Glutamatergic neuron (in vitro differentiated cells): ENCODE measurements at places on chromosomes 6 and 20.
A peak's percentile ranks its signal among the peaks of the same experiment; 100 is the strongest.

GRCh38 chr6:127954082-127954481 lies 53.2 kb upstream of the THEMIS start:
- DNase-seq, result no peak

DNA sequence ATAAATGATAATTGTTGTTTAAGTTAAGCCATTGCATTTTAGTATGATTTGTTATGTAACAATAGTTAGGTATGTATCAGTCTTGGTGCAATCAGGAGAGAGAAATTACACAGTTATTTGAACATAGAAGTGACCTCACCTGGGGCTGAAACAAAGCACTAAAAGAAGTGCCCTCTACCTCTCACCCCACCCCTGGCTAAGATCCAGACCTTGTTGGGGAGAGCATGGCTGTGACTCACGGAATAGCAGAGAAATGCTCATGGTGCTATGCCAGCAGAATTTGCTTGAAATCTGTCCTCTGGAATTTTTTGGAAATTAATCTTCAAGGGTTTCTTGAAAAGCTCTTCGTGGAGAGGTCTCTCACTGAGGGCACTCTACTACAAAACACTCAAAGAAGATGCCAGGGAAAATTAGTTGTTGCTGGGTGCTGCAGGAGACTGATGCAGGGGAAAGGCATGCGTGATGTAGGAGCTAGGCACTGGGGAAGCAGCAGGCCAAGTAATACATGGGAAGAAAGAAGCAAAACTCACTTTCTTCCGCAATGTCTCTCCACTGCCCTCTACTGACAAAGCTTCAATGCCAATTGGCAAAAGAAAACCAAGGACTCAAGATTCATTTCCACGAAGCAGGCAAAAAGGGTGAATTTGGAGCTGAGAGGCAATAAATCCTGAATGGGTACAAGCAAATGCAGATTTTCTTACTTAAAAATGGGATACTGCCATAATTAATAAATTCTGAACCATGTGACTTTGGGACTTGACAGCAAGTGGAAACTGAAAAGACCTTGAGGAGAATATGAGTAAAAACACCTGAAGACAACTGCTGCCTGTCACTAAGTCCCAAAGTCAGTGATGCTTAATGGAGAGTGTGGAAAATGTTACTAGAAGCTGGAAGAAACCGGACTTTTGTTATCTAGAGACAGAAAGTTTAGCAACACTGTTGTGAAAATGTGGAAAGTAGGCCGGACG lies 136.3 kb upstream of the ZNF184 start:
- no peak for DNase-seq

GRCh38 chr6:4441981-4442434 lies 306.6 kb upstream of the ECI2 start:
- DNase-seq, result no peak

DNA sequence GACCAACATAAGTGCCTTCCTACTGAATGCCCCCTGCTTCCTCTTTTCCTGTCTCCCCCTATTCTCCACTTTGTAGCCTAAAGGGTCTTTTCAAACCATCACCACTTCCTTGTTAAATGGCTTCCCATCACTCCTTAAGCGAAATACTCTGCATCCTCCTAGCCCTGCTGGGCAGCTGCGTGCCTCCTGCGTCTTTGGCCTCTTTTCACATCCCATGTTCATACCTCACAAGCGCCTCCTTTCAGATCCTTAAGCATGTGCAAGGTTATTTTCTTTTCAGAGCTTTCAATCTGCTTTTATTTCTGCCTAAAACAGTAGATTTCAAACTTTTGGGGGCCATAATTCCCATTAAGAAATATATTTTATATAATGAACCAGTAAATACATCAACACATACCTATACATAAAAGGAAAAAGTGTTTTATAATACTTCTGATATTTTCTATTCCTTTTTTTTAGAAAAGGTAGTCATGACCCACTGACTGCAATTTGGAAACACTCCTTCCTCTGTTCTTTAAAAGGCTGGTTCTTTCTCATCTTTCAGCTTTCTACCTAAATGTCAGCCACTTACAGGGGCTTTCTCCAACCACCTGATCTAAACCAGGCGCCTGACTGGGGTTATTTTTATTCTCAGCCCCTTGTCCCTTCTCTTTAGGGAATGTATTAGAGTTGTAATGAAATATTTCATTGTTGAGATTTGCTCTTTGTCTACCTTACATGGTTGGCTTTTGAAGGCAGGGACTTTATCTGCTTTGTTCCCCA lies 84.1 kb downstream of the PRDM1 start:
- no peak for DNase-seq

- no peak for DNase-seq
These were observed 104.7 kb upstream of the CEP85L start for GRCh38 chr6:118755941-118756646.

DNA sequence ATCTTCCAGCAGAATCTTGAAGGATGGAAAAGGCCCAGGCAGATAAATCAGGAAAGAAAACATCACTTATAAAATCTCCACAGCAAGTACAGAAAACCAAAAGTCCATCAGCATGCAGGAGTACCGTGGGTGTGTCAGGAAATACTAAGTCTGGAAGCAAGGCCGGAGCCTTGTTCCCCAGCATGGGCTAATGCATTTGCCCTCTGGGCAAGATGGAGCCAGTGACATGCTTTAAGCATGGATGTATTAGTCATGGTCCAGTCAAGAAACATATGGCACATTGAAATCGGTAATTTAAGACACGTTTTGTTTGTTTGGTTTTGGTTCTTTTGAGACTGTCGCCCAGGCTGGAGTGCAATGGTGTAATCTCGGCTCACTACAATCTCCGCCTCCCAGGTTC lies 506.0 kb upstream of the JARID2 start:
- no peak for DNase-seq

- DNase-seq, result no peak
These were observed 10.8 kb upstream of the RNF24 start for GRCh38 chr20:4026093-4026601.

DNA sequence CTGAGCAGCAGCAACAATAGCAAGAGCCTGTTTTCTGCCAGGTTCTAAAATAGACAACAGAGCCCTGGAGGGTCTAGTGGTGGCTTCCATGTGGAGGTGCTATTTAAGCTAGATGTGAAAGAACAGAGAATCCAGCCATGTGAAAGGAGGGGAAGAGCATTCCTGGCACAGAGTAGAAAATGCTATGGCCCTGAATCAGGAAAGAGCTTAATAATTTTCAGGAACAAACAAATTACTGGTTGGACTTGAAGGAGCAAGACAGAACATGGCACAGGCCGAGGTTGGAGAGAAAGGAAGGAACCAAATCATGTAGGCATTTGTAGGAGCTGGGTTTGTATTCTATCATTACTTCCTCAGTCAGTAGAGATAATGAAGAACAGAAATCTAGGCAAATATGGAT lies 98.3 kb downstream of the AIG1 start:
- DNase-seq, result no peak

- no peak for DNase-seq
These were observed 56.4 kb downstream of the ZMYND8 start for GRCh38 chr20:47300071-47300470.

GRCh38 chr6:2731281-2731909 lies 19.3 kb downstream of the MYLK4 start:
- DNase-seq, result no peak

DNA sequence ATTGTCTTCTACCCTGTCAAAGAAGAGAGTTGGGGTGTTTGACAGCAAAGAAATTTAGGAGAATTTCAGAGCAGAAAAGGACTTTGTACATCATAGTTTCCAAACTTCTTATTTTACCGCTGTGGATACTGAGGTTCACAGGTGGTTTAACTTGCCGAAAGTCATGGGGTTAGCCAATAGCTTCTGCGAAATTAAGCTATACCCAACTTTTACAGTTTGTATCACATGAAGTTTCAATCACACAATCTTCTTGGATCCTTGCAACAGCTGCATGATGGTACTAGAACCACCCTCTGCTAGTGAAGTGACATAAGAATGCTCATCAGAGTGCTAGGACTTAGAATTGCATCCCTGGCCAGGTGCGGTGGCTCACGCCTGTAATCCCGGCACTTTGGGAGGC lies 345.5 kb downstream of the CD83 start:
- no peak for DNase-seq

DNA sequence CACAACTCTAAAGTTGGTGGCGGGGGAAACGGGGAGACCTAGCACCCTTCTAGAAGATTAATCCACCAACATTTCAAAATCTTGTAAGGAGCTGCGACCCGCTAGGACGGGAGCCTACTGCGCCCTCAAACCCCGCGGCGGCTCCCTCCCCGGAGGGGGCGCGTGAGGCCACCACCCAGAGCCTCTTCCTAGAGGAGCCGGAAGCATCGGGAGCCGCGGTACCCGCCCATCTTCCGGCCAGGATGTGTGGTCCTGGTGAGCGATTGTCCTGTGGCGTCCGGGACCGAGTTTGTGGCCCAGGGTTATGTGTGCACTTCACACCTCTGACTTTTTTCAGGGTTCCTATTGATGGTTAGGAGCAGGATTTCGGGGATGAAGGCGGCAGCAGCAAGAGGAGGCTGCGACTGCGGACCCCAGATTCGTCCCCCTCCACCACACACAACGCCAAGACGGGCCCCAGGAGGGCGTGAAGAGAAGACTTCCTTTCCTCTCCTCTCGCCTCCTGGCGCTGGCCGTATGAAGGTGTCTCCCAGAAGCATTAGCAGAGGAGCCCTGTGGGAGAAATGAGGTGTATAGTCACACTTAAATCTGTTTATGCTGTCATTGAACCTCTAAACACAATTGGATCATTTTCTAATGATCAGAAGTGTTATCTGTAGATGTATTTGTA lies 10.7 kb downstream of the ZNF165 start:
- no peak for DNase-seq

DNA sequence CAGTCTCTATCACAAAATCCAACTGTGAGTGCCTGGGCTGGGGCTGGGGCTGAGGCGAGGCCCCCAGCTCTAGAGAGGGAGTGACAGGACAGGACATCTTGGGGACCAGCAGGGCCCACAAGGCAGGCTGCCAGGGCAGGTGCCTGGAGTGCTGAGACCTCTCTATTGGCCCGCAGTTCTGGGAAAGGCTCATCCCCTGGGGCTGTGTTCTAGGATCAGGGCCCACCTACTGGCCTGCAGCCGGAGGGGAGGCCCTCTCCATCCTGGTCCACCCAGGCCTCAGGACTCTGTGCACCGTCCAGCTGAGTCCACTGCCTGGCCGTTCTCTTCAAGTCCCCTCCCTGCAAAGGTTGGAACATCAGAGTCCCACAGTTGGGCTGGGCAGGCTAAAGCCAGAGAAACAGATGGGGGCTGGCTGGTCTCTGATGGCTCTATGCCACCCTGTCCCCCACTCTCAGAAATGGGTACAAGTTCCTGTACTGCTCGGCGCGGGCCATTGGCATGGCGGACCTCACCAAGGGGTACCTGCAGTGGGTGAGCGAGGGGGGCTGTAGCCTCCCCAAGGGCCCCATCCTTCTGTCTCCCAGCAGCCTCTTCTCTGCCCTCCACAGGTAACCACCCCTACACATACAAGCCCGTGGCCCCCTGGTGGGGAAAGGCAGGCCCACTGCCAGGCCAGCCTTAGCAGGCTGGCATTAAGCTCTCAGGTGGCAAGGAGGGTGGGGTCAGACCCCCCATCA lies 9.0 kb downstream of the EMILIN3 start:
- DNase-seq, result no peak

- DNase-seq, result peak; percentile 82
These were observed 70.9 kb downstream of the STK35 start for GRCh38 chr20:2172305-2173175.

GRCh38 chr6:129340983-129341382 lies 369.0 kb downstream of the ARHGAP18 start:
- DNase-seq, result no peak
